Activated CD4-positive, alpha-beta memory T cell treated with anti-CD3 and anti-CD28 coated beads, Interleukin-2, amount 10 ng/mL, durations not matched to agents 7 days and 5 days (primary cell): ENCODE measurements at places on chromosomes 1 and 21.

DNA sequence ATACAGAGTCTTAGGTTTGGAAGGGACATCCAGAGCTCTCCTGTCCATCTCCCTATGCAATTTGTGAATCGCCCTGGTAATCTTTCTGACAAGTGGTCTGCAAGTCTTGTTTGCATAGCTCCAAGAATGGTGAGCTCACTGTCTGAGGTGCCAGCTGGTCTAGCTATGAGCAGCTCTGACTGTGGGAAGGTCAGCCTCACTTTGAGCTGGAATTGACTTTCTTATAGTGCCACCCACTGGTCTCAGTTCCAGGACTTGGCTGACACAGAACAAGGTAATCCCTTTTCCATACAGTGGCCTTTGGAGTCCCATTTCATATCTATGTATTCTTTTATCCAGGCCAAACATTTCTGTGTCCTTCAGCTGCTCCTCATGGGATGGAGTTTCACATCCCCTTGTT is 95.6 kb upstream of the C8B start:
- H3K36me3 ChIP-seq: no peaks in the 10 kb centered on the region
- H3K27me3 ChIP-seq: no peaks in the 10 kb centered on the region
- peaks cover 3% of the 10 kb centered on the region for H3K4me1 ChIP-seq
- no peak for DNase-seq
- no peak overlapping the region for H3K4me3 ChIP-seq

GRCh38 chr21:45580576-45581321 is 38.5 kb upstream of the SLC19A1 start:
- no peak for DNase-seq
- peaks cover 10% of the 10 kb centered on the region for H3K36me3 ChIP-seq
- H3K27ac ChIP-seq: no peak overlapping the region

DNA sequence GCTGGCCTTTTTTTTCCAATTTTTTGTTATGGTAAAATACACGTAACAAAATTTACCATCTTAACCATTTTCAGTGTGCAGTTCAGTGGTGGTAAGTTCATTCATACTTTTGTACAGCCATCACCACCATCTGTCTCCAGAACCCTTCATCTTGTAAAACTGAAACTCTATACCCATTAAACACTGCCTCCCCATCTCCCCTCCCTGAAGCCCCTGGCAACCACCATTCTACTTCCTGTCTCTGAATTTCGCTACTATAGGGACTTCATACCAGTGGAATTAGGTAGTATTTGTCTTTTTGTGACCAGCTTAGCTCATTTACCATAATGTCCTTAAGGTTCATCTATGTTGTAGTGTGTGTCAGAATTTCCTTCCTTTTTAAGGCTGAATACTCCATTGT is 8.7 kb downstream of the PKNOX1 start:
- peaks cover 29% of the 10 kb centered on the region for H3K4me1 ChIP-seq
- DNase-seq: peak; percentile 18
- no peaks in the 10 kb centered on the region for H3K27me3 ChIP-seq
- H3K27ac ChIP-seq: peak overlapping the region; percentile 44
- peaks cover 8% of the 10 kb centered on the region for H3K36me3 ChIP-seq
- no peak overlapping the region for H3K4me3 ChIP-seq

- no peak overlapping the region for H3K27ac ChIP-seq
- no peak for DNase-seq
- no peaks in the 10 kb centered on the region for H3K36me3 ChIP-seq
- H3K4me1 ChIP-seq: no peaks in the 10 kb centered on the region
- H3K27me3 ChIP-seq: no peaks in the 10 kb centered on the region
- H3K4me3 ChIP-seq: no peak overlapping the region
These were observed 74.6 kb downstream of the DISP1 start for GRCh38 chr1:222889440-222889839.

- no peak for DNase-seq
- H3K27me3 ChIP-seq: peaks cover 13% of the 10 kb centered on the region
- H3K4me3 ChIP-seq: no peak overlapping the region
These were observed 9.4 kb upstream of the ZMYM1 start for GRCh38 chr1:35069746-35070145.

GRCh38 chr1:5611431-5611830 is 380.8 kb downstream of the NPHP4 start:
- no peaks in the 10 kb centered on the region for H3K4me1 ChIP-seq
- H3K36me3 ChIP-seq: no peaks in the 10 kb centered on the region
- H3K27ac ChIP-seq: no peak overlapping the region
- H3K4me3 ChIP-seq: no peak overlapping the region

DNA sequence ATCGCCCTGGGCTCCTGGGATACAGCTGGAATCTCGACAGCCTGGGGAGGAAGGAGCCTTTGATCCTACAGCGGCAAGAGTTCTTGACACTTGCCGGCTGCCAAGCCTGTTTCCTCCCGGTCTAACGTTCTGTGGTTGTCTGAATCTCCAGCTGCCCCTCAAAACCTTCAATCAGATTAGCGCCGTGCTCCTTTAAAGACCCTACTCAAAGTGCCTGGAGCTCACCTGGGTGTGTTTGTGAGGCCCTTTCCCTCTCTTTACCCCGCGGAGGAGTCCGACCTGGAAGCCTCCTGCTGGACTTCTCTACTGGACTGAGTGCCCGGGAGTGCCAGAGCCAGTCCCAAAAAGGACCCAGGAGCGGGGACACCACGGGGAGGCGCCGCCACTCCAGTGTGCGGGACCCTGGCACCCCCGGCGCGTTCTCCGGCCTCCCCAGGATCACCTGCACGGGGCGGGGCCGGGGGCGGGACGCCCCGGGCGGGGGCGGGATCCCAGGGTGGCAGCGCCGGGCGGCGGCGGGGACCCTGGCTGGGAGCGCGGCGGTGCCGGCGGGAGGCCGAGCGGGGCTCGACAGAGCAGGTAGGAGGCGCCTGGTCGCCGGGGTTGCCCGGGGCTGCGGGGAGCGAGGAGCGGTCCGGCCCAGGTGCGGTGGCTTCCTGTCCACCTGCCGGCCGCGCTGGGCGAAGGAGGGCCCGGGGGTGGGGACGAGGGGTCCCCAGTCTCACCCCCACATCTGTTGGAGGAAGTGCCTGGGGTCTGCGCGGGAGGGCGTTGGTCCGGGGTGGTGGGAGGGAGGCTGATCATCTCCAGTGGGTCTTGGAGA is at the start of gene NCMAP:
Gene NCMAP (plus strand): TSS at position 497 of the 823 bp plus-strand sequence. CDS start 39,344 bp downstream, outside the sequence.
- no peak within 1 kb of the TSS for H3K27ac ChIP-seq
- H3K36me3 ChIP-seq: no peaks in the 10 kb centered on the region
- peak; percentile 37 for DNase-seq
- H3K4me1 ChIP-seq: peaks cover 10% of the 10 kb centered on the region
- H3K27me3 ChIP-seq: peaks cover 31% of the 10 kb centered on the region

GRCh38 chr1:237050915-237051314 is 8.9 kb downstream of the RYR2 start:
- DNase-seq: no peak
- H3K27ac ChIP-seq: no peak overlapping the region
- no peaks in the 10 kb centered on the region for H3K36me3 ChIP-seq
- H3K27me3 ChIP-seq: peaks cover 6% of the 10 kb centered on the region
- no peaks in the 10 kb centered on the region for H3K4me1 ChIP-seq
- H3K4me3 ChIP-seq: no peak overlapping the region

GRCh38 chr1:168893359-168893801 is 164.4 kb upstream of the DPT start:
- H3K36me3 ChIP-seq: no peaks in the 10 kb centered on the region
- peaks cover 27% of the 10 kb centered on the region for H3K27me3 ChIP-seq
- H3K4me3 ChIP-seq: no peak overlapping the region
- H3K4me1 ChIP-seq: no peaks in the 10 kb centered on the region
- DNase-seq: no peak
- H3K27ac ChIP-seq: no peak overlapping the region

DNA sequence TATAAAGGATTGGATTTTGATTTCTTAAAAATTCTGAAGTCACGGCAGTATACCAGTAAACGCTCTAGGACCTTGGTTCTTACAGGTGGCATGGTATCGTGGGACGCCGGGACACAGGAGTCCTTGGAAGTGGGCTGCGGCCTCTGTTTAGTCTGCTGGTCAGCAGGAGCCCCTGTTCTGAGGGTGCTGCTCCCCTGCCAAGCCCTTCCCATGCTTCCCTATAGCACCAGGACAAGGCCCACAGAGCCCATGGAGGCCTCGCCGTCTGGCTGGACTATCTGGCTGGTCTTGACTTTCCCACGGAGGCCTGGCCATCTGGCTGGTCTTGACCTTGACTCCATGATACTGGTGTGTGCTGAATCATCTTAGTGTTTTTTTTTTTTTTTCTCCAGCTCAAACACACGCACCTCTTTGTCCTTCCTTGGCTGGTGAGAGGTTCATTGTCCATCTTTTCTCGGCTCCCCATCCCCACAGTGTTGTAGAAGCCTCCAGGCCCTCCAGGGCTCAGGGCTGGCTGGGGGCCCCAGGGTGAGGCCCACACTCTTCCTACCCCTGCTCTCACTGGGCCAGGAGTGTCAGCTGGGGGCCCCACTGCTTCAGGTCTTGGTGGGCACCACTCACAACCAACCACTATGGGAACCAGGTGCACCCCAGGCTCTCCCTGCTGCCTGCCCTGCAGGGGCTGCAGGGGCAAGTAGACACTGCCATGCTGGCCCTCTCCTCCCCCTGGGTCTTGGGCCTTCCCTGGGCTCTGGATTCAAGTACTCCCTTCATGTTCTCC is 16.5 kb upstream of the TTC34 start:
- no peak for DNase-seq
- H3K27me3 ChIP-seq: no peaks in the 10 kb centered on the region
- no peaks in the 10 kb centered on the region for H3K4me1 ChIP-seq

- H3K27me3 ChIP-seq: no peaks in the 10 kb centered on the region
- DNase-seq: no peak
- H3K36me3 ChIP-seq: peaks cover 4% of the 10 kb centered on the region
- H3K27ac ChIP-seq: no peak overlapping the region
- H3K4me3 ChIP-seq: no peak overlapping the region
These were observed 213.2 kb upstream of the SAMSN1 start for GRCh38 chr21:14759285-14759684.

- no peak overlapping the region for H3K4me3 ChIP-seq
- H3K36me3 ChIP-seq: no peaks in the 10 kb centered on the region
- no peak for DNase-seq
These were observed 70.4 kb upstream of the UBE2U start for GRCh38 chr1:64133036-64133435.

- no peak for DNase-seq
- peaks cover 3% of the 10 kb centered on the region for H3K27me3 ChIP-seq
- H3K4me1 ChIP-seq: no peaks in the 10 kb centered on the region
- no peaks in the 10 kb centered on the region for H3K36me3 ChIP-seq
- H3K4me3 ChIP-seq: no peak overlapping the region
- H3K27ac ChIP-seq: no peak overlapping the region
These were observed 107.7 kb upstream of the VANGL1 start for GRCh38 chr1:115534106-115534505.

- peaks cover 53% of the 10 kb centered on the region for H3K36me3 ChIP-seq
- H3K4me3 ChIP-seq: no peak overlapping the region
- no peak for DNase-seq
- no peaks in the 10 kb centered on the region for H3K27me3 ChIP-seq
- no peaks in the 10 kb centered on the region for H3K4me1 ChIP-seq
- no peak overlapping the region for H3K27ac ChIP-seq
These were observed 28.4 kb downstream of the URB1 start for GRCh38 chr21:32364387-32364786.

- no peaks in the 10 kb centered on the region for H3K36me3 ChIP-seq
- H3K4me3 ChIP-seq: no peak overlapping the region
- H3K4me1 ChIP-seq: no peaks in the 10 kb centered on the region
- DNase-seq: no peak
- H3K27me3 ChIP-seq: peaks cover 1% of the 10 kb centered on the region
These were observed 12.1 kb upstream of the PDC start for GRCh38 chr1:186473047-186473446.

DNA sequence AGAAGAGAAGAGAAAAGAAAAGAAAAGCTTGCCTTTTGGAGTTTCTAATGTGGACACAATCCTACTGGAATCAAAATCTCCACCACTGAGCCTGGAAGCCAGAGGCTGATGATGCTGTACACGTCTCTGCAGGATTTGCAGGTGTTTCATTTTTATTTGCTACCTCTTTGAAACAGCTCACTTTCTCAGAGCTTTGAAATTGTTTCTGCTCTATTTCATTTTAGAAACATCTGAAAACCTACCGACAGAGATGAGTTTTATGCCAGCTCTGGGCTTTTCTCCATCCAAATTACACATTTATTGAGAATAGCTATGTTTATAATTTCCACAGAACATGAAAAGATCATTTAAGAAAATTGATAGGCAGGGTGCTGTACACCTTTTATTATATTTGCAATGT is 46.2 kb downstream of the URB2 start:
- H3K4me3 ChIP-seq: no peak overlapping the region
- no peaks in the 10 kb centered on the region for H3K4me1 ChIP-seq
- H3K36me3 ChIP-seq: no peaks in the 10 kb centered on the region
- H3K27me3 ChIP-seq: peaks cover 3% of the 10 kb centered on the region

DNA sequence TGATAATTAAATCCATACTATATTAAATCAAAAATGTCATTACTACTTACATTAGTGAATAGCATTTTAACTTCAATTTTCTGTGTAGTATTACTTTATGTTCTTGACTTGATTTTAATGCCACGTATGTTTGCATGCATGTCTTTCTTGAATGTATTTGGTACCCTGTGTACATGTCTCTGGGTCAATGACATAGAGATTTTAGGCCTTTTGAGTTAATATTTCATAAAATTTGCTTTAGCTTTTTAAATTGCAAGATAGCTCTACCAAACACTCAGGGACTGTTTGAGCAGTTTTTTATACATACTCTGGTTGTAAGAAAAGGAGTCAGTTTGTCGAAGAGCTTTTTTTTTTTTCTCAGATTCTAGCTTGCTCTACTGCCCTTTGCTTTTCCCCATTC is 1.5 kb downstream of the MLLT11 start:
- DNase-seq: no peak
- H3K4me3 ChIP-seq: no peak overlapping the region
- H3K27ac ChIP-seq: no peak overlapping the region
- peaks cover 33% of the 10 kb centered on the region for H3K36me3 ChIP-seq

DNA sequence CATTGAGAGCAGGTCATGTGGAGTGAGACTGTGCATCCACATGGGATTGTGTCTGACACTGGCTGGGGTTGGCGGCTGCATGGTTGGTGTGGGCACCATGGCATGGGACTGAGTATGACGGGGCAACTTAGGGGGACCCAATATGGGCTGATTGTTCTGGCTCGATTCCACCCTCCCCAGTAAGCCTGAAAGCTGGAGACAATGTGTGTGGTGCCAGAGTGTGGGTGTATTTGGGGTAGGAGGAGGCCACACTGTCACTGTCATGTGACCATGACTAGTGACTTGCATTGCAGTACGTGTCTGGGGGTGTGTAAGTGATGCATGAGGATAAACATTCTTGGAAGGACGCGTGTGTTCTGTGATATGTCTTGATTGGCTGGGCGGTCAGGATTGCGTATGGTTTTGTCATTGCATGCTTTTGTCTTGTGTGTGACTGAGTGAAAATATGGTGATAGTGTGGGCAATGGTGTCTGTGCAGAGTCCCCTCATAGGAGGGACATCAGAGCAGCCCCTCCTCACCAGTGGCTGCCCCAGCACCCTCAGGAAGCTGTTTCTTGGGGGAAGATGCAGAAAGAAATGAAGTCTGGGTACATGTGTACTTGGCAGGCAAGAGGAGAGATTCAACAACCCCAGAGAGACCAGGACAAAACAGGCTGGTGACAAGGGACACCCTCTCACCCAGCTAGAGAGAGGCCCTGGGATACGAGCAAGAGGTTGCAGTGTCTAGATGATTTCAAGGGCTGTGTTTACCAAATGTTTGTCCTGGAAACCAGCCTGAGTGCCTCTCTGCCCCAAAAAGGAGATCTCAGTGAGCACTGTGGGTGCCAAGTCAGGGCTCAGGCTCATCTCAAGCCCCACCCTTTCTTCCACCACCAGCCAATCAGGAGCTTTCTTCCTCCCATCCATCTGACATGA is 36.3 kb downstream of the SDC3 start:
- no peak overlapping the region for H3K27ac ChIP-seq
- no peak overlapping the region for H3K4me3 ChIP-seq
- no peak for DNase-seq
- H3K27me3 ChIP-seq: peaks cover 16% of the 10 kb centered on the region
- H3K4me1 ChIP-seq: peaks cover 2% of the 10 kb centered on the region

GRCh38 chr1:78620666-78621065 is 418 bp downstream of the IFI44L start:
- H3K4me1 ChIP-seq: peaks cover 55% of the 10 kb centered on the region
- DNase-seq: no peak
- peak overlapping the region; percentile 90 for H3K4me3 ChIP-seq
- peaks cover 3% of the 10 kb centered on the region for H3K27me3 ChIP-seq
